ENCODE measurements at places on chromosomes 4 and X. TPM values are rescaled to one million over a fixed set of nuclear protein-coding genes. Genes with fewer than 3 reads are reported as not detected.

COL4A6 gene
- 0.77 TPM for total RNA-seq

DNA sequence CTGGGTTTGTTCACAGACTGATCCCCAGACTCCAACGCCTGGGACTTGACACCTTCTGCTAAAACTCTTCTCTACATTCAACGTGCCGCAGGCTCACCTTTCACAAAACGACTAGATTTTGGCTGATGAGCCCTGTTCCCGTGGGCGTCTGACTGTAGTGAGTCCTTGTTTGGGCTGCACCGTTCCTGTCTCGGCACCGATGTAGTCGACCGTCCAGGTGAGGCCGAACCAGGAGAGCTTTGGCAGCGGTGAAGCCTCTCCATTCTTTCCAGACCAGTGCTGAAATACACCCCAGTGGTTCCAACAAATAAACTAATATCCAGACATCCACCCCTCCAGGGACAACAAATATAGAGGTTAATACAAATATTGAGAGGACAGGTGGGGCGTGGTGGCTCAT, 45.0 kb upstream of the TLR3 start:
- no peak for DNase-seq

GRCh38 chr4:166501941-166502382, 628.9 kb downstream of the TLL1 start:
- no peak for DNase-seq

DNA sequence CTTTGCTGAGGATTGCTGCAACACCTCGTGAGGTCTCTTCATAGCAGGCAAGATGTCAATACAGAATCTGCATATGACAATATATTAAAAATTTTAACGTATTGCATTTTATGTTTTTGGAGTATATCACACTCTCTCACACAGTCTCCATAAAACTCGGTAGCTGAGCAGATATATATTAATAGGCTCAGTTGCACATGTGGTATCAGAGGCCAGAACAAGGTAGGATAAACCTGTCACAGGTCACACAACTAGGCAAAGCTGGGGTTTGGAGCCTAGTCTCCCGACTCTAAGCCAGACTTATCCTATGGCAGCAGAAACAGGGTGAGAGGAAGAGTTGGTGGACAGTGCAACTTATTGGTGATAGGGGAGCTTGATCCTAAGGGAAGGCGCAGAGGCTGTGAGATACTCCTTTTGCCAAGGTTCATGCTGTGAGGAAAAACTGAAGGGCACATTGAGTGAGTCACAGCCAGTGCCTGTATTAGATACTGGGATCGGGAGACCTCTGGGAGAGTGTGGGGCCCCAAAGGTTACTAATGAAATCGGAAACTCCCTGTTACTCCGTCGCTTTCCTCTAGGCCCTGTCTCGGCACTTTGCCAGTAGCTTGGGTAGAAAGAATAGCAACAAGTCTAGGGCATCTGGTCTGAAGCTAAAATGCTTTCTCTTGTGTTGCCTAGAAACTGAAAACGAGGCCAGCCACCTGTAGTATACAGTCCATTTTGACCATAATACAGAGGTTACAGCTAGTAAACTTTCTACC, 195.7 kb downstream of the ARHGAP10 start:
- no peak for DNase-seq

GRCh38 chrX:85941275-85941674, 106.1 kb downstream of the CHM start:
- no peak for DNase-seq

DNA sequence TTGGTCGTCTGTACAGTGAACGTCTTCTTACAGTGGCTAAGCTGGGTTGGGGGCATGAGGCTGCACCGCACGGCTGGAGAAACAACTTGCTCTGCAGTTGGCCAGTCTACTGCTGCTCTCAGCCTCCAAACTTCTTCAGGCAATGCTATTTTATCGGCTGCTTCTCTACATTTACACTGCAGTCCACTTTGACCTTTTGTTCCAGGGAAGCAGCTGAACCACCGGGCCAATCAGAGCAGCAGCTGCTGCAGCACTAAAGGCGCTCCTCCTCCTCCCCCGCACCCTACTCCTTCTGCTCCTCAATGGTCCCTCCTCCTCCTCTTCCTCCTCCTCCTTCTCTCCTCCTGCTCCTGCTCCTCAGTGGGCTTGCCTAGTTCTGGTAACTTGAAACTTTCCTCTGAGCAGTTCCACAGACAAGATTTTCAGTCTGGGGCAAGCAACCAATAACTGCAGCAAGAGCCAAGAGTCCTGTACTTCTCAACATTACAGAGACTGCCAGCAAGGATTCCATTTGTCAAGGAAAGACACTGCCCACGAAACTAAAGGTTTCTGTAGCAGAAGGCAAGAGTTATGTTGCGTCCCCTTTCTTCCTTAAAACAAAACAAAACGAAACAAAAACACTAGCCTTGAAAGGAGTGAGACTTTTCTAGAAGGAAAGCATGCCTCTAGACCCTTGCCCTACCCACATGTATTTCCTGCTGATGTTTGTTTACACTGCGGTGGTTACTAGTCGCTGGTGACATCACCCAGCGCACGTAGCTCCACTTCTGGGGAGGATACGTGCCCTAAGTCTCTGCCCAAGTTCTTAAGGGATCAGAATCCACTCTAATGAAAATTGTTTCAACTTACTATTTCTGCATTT, 125.7 kb upstream of the NAP1L5 start:
- DNase-seq: peak; percentile 92

EVC2 gene
- total RNA-seq: 6.5 TPM

SCD5 gene
- 1.5 TPM for total RNA-seq

Data from mucosa of descending colon (tissue), 3 donors.